ENCODE measurements at places on chromosomes 5 and 9. TPM values are rescaled to one million over a fixed set of nuclear protein-coding genes. Genes with fewer than 3 reads are reported as not detected.

Gene INSYN2B
- not detected for total RNA-seq

Gene KCNN2
- 8.9 TPM for total RNA-seq

DNA sequence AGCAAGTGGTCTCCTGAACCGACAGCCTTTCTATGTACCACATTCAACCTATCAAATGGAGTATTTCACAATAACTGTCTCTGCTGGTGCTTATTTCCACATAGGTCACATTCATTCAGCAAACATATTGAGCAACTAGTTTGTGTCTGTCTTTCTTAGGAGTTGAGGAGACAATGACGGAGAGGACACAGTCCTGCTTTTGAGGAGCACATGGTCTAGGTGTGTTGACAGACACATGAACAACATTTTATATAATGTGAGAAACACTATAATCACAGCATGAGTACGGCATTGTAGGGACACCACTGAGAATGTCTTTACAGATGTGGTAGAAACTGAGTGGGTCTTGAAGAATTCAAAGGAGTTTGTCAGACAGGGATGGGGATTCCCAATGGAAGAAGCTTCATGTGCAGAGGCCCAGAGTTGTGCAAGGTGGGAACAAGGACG, 28.5 kb downstream of the NFIL3 start:
- no peaks in the 10 kb centered on the region for H3K4me1 ChIP-seq
- no peak for DNase-seq
- no peaks in the 10 kb centered on the region for H3K36me3 ChIP-seq
- H3K27me3 ChIP-seq, result no peaks in the 10 kb centered on the region
- no peak overlapping the region for H3K27ac ChIP-seq
- H3K4me3 ChIP-seq, result no peak overlapping the region

DNA sequence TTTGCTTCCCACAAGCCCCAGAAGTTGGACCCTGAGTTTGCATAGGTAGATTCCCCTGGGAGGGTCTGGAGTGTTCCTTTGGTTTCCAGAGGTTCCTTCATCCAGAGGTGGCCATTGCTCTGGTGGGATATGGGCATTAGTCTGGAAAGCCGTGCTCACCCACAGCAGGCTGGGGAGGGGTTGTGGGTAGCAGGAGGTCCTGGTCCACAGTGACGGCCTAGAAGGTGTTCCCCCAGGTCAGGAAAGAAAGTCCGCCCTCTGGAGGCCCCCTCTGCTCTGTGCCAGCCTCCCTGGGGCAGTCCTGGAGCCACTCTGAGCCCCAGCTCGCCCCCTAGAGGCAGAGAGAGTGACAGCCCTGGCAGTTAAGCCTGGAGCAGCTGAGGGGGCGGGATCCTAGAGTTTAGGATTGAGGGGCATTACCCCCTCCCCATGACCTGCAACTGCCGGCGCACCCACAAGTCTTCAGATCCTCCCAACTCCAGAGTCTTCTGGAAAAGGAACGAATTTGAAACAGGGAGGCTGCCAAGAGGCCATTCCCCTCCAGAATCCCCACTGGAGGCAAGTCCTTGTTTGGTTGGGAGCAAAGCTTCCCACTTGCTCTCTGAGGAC, 36.8 kb downstream of the NDST1 start:
- peak; percentile 78 for DNase-seq
- peak overlapping the region; percentile 12 for H3K27ac ChIP-seq
- no peaks in the 10 kb centered on the region for H3K27me3 ChIP-seq
- H3K4me1 ChIP-seq, result peaks cover 7% of the 10 kb centered on the region

DNA sequence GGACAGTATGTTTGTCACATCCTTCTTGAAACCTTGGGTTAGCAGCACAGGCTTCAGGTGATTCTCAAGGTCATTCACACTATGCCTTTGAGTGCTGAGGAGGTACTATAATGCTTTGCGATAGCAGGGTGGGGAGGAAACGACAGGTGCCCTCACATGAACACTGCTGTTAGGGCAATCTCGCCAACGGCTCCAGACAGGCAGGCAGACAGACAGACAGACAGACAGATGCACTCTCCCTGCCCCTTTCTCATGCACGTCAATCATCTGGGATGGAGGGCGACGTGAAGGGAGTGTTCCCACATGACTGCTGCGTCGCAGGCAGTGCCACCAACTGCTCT, 82.9 kb downstream of the RAPGEF1 start:
- DNase-seq, result no peak
- no peaks in the 10 kb centered on the region for H3K27me3 ChIP-seq
- no peaks in the 10 kb centered on the region for H3K36me3 ChIP-seq
- peak overlapping the region; percentile 63 for H3K27ac ChIP-seq
- H3K4me1 ChIP-seq, result peaks cover 90% of the 10 kb centered on the region

All from heart right ventricle (tissue), 16 donors.